Femur (tissue), 1 donor: ENCODE measurements at places on chromosomes 6 and 20.

DNA sequence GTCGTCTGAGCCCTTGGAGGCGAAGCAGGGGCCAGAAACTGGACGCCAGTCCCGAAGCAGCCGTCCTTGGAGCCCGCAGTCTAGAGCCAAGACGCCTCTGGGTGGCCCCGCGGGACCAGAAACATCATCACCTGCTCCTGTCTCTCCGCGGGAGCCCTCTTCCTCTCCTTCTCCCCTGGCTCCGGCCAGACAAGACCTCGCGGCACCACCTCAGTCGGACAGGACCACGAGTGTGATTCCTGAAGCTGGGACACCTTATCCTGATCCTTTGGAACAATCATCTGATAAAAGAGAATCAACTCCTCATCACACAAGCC is 416 bp downstream of the RSPH4A start:
- peak; percentile 35 for DNase-seq

- DNase-seq: no peak
These were observed 7.8 kb upstream of the MRS2 start for GRCh38 chr6:24394780-24395437.

- DNase-seq: peak; percentile 82
These were observed 39.8 kb downstream of the SRSF3 start for GRCh38 chr6:36633915-36634314.

- DNase-seq: peak; percentile 42
These were observed 42.8 kb upstream of the DYNLRB1 start for GRCh38 chr20:34473262-34473883.

- no peak for DNase-seq
These were observed 170.8 kb downstream of the CDH4 start for GRCh38 chr20:61422636-61423425.

DNA sequence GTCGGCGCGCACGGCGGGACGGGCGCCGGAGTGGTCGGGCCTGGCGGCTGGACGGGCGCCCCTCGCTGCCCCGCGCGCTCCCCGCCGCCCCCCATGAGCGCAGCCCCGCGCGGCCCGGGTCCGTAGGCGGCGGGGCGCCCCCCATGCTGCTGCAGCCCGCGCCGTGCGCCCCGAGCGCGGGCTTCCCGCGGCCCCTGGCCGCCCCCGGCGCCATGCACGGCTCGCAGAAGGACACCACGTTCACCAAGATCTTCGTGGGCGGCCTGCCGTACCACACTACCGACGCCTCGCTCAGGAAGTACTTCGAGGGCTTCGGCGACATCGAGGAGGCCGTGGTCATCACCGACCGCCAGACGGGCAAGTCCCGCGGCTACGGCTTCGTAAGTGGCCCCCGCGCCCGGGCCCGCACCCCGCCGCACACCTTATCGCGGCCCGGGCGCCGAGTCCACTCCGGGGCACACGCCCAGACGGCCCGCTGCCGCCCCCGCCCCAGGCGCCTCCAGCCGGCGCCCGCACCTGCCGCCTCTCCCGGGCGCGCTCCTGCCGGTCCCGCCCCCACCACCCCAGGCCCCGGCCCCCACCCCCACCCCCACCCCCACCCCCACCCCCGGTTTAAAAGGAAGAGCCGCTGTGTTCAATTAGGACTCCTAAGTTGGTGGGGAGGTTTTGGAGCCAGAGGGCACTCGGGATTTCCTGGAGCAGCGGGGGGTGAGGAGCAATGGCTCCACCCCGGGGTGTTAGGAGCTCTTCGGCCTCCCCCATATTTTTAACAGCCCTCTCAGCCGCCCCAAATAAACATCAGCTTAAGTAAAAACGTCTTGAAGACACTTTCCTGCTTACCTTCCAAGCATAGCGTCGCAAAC is 474 bp downstream of the RBM38 start:
- no peak for DNase-seq

- DNase-seq: no peak
These were observed 1.6 kb downstream of the CLPSL1 start for GRCh38 chr6:35782424-35782823.

GRCh38 chr20:61633004-61633403 is 380.9 kb downstream of the CDH4 start:
- DNase-seq: no peak

DNA sequence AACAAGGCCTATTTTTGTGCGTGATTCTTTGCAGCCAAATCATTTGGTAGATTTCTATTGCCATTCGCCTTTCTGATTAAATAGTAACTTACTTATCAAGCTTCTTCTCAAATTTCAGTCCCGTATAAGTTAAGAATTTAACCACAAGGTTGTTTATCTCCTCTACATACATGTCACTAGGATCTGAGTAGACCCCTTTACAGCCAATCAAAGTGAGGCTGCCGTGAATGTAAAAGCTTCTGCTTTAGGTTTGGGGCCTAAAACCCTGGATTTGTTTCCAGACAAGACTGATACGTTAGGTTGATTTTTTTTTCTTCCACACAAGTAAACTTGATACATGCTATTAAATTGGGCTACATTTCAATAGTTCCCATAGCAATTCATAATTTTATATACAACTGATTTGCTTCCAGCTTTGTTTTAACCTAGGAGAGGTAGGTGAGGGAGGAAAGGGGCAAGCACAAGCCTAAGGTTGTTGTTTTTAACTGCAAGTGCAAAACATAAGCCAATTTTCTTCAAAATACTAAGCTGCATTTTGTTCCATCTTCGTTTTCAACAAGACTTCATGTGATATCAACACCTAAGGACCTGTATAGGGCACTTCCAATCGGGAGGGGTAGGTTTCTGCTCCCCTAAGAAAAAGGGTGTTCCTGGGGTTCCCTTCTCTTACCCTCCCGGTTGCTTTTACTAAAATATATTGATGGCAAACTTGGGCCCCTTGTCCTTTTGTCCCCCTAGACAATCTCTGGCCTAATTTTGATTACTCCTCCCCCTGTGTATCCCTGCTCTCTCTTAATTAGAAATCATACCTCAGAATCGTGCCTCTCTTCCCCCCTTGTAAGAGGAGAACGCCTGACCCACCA is 1.7 kb downstream of the RANBP9 start:
- no peak for DNase-seq

DNA sequence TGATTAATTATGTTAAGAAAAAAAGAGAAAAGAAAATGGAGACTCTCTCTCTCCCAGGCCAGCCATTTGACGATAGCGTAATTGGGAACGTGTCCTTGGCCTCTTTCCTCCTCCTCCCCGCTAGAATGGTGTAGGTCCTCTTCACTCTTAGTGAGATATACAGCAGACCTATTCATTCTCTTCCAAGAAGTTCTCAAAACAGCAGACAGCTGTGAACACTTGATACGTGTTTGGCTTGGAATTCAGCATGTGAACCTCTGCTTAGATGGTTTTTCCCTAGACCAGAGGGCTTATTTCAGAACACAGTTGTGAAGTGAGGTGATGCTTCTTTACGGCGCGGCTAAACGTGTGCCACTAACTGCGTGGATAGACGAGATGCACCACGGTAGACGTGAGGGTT is 32.6 kb upstream of the TULP4 start:
- peak; percentile 65 for DNase-seq

DNA sequence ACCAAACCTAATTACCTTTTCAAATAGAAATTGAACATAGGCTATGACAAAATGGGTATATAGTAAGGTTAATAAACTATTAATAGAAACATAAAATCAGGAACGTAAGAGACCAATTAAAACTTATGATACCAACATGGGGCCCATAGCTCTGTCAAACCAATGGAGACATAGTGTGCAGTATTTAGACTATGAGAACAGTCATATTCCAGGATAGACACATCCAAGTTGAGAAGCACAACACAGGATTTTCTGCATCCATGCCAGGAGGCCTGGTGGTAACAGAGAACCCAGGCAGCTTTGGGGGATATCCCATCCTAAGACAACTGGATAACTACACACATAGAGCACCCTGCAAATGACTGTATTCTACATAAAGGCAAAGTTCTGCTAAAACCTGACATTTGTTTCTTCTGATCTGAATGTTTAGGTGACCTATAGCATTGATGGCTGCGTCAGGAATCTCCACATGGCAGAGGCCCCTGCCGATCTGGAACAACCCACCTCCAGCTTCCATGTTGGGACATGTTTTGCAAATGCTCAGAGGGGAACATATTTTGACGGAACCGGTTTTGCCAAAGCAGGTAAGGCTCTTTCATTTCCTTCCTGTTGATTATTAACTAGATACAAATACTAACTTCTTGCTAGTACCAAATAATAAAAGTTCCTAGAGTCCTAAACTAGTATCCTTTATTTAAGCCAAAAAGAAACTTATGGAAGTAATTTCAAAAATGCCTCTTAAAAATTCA is 202.7 kb downstream of the ARHGAP18 start:
- no peak for DNase-seq

- no peak for DNase-seq
These were observed 39.5 kb upstream of the B4GALT5 start for GRCh38 chr20:49753133-49753532.

DNA sequence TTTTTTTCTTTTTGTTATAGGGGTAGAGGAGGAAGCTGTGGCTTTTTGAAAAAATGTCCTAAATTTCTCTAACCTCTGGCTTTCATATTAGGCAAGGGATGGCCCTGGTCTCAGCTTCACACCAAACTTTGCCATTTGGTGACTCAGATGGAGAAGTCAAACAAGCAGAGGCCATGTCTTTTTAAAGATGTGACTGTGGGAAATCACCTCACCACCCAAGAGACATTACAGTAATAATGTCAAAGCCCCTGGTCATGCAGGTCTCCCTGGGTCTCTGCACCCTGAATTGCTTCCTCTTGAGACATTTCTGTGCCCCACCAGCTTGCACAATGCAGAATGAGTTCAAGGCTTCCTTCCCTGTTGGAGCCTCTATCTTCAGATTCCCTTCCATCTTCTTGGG is 39.5 kb upstream of the ADGRF5 start:
- no peak for DNase-seq

DNA sequence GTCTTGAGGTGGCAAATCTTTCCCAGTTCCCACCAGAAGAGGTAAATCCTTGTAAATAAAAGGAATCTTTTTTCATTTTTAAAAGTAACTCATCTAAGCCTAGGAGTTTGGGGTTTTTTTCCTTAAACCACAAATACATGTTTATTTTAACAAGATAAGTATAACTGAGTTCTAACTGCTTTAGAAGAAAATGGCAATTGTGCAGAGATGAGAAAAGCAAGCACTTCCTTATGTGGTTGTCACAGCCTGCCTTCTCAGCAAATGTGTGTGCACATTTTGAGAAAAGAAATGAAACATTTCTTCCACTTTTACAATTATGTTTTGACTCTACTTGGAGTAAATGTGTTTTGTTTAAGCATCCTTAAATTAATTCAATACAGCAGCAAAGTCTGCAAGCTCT is 17.7 kb downstream of the HCK start:
- DNase-seq: no peak

- DNase-seq: no peak
These were observed 14.3 kb downstream of the PHF3 start for GRCh38 chr6:63649847-63650265.

DNA sequence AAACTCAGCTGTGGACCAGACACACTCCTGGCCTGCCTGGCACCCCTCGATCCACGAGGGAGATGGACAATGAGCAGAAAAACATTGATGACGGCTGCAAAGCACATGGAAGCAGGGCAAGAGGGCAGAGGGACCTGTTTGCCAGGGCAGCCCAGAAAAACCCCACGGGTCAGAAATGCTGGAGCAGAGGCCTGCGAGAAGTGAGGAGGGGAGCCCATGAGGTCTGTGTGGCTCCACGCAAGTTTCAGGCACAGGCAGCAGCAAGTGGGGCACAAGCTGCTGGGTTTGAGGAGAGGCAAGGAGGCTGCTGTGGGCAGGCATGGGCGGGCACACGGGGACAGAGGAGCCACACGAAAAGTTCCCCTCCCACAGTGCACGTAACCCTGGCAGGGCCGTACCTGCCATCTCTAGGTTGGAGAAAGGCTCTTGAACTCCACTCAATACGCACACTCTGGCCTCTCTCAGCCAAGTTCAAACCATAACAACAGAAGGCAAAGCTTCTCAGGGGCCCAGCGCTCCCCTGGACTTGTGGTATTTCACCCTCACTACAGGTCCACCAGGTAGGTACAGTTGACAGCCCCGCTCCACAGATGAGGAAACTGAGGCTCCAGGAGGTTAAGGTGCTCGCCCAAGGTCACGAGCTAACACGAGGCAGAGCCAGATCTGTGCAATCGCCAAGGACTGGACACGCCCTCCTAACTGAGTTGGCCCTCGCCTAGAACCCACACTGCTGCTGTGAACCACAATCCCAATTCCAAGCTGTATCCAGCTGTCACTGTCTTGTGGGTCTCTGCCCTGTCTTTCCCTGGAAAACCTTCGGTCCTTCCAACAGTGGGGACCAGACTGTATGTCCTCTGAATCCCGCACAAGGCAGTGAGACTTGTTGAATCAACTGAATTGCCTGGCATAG is 108.2 kb downstream of the NOL4L start:
- DNase-seq: peak; percentile 37

GRCh38 chr20:53154540-53154939 is 182.4 kb downstream of the TSHZ2 start:
- no peak for DNase-seq

GRCh38 chr6:137926207-137926731 is 59.2 kb downstream of the TNFAIP3 start:
- DNase-seq: peak; percentile 37

GRCh38 chr20:40902661-40903060 is 126.0 kb upstream of the TOP1 start:
- DNase-seq: no peak

GRCh38 chr6:107712665-107713551 is 111.2 kb downstream of the SCML4 start:
- peak; percentile 72 for DNase-seq

- DNase-seq: no peak
These were observed 390.6 kb upstream of the ID4 start for GRCh38 chr6:19446570-19446969.

DNA sequence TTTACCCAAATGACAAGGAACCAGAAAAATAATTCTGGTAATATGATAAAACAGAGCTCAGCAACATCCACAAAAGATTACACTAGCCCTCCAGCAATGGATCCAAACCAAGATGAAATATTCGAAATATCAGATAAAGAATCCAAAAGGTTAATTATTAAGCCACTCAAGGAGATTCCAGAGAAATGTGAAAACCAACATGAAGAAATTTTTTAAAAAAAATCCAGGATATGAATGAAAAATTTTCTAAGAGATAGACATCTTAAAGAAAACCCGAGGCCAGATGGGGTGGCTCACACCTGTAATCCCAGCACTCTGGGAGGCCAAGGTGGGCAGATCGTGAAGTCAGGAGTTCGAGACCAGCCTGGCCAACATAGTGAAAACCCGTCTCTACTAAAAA is 124.4 kb downstream of the CDK19 start:
- DNase-seq: no peak

DNA sequence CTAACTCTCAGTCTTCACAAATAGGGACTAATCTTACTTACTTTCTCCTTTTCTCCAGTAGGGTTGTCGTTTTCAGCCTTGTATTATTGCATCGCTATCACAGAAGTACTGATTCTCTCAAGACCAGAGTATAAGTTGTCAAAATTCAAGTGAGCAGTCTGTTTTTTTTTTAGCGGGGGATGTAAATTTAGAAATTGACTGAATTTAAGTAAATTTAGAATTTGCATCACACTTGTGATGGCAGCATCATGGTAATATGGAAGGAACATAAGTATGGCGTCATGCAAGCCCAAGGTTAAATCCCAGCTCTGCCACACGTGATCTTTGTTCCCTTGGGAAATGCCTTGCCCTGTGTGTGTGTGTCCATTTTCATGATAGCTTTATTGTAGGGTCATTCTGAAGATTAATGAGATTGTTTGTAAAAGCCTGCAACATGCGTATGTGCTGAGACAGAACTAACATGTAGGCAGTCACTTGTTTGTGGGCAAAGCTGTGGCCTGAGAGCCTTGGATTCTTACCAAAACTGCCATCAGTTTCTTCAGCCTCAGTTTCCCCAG is 52.8 kb upstream of the VSTM2L start:
- DNase-seq: no peak
